Activated CD4-positive, alpha-beta T cell treated with anti-CD3 and anti-CD28 coated beads, Interleukin-2, amount 50 U/mL, for 16 hours (primary cell): ENCODE measurements at places on chromosomes 1 and 21.

GRCh38 chr1:217088521-217089284 lies 365.5 kb upstream of the ESRRG start:
- no peak for DNase-seq

DNA sequence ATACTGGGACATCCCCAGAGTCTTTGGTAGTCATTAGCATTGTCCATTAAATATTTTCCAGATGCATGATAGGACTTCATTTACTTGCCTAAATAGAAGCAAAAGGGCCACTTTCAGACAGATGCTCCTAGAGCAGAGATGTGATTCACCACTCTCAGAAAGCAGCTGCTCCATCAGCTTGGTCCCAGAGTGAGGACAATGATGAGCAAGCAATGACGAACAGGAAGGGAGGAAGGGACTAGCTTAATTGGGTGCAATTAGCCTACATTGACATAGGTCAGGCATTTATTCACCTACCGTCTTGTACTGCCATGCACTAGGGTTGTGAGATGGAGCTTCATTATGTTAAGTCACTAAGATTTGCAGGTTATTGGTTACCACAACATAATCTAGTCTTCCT lies 85.1 kb upstream of the PLXNA2 start:
- DNase-seq: no peak

- no peak for DNase-seq
These were observed 45.6 kb downstream of the CHAF1B start for GRCh38 chr21:36430841-36431240.

- no peak for DNase-seq
These were observed 5.1 kb downstream of the FHAD1 start for GRCh38 chr1:15251857-15252835.

DNA sequence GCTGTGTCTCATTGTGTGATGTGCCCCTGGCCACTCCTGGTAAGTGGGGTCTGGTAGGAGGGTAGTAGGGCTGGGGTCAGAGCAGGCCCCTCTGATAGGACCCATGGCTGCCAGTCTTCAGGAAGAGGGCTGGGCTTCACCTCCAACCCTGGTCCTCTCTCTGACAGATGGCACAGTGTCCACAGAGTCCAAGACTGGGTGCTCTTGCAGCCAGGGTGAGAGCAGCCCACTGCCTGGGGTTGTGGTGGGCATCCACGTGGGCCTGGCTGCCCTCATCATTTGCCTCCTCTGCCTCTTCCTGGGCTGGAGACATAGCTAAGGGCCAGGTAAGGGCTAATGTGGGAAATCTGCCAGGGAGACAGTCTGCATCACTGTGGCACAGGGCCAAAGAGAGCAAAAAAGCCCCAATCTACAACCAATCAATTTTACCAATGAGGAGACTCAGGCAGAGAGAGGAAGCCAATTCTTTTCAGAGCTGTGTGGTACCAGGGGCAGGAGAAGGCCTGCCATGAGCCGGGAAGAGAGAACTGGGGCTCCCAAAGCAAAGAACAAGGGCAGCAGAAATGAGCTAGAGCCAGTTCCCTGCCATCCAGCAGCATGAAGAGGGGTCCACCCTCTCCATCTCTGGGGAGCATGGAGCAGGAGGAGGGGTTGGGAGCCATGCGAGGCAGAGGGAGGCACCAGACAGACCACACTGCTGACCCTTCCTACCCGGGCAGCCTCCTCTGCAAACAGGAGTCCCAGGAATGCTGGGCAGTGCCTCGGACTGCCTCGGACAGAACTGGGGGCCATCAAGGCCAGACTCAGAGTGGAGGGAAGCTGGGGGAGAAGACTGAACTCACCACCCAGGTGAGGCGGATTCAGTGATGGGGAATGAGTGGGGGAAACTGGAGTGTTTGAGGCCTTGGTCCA lies 26.8 kb downstream of the SLC27A3 start:
- DNase-seq: no peak

GRCh38 chr1:65393347-65393746 lies 27.1 kb upstream of the LEPR start:
- peak; percentile 91 for DNase-seq

GRCh38 chr1:213985209-213986019 lies 2.4 kb upstream of the PROX1 start:
- no peak for DNase-seq

- peak; percentile 92 for DNase-seq
These were observed 7.1 kb upstream of the ACTA1 start for GRCh38 chr1:229440851-229441537.

DNA sequence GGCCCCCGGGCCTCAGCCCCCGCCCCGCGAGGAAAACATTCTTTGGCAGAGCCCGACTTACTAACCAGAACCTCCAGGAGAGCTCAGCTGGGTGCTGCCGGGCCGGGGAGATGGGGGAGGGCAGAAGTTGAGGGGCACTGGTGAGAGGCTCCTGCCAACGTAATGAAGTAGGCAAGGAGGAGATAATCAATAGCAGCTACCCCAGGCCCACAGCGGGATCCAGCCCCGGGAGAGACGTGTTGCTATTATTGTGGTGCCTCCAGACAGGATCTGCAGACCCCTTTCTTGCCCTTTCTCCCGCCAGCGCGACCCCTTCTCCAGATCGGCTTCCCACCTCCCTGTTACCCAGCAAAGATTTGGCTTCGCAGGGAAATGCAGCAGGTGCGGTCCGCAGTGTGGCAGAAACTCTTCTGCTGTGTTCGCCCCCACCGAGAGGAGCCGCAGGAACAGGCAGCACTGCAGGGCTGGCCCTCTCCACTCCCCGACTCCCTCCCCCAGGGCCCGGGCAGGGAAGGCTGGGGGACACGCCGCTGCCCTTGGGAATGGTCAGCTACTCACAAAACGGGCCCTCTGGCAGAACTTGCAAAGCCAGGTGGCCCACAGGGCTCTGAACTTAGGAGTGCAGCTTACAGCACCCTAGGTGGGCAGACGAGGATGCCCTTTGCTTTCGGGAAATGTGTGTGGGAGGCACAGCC lies 1.5 kb upstream of the KCNA2 start:
- DNase-seq: no peak

DNA sequence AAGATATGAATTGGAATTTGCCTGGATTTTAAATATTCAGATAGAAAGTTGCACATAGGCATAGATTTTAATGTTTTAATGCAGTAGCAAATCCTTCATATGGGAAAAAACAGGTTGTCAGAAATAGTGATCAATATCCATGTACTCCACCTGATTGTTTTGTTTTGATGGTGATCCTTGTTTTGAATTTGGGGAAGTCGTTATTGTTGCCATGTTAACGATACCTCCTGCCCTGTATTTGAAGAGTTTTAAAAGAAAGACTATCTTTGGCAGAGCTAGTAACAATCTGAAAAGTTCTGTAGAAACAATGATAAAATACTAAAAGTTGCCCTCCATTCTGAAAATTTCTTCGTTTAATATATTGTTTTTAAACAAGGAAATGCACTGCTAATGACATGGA lies 1.1 kb downstream of the CEP350 start:
- no peak for DNase-seq

- DNase-seq: no peak
These were observed 177.3 kb upstream of the ETV3 start for GRCh38 chr1:157315544-157315943.

DNA sequence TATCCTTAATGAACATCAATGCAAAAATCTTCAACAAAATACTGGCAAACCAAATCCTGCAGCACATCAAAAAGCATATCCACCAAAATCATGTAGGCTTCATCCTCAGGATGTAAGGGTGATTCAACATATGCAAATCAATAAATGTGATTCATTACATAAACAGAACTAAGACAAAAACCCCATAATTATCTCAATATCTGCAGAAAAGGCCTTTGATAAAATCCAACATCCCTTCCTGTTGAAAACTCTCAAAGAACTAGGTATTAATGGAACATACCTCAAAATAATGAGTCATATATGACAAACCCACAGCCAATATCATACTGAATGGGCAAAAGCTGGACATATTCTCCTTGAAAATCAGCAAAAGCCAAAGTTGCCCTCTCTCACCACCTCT lies 54.6 kb upstream of the DEPDC1 start:
- no peak for DNase-seq

- DNase-seq: peak; percentile 23
These were observed 39.4 kb downstream of the ZP4 start for GRCh38 chr1:237851210-237851845.

GRCh38 chr1:11523261-11523660 lies 44.3 kb downstream of the DISP3 start:
- no peak for DNase-seq

- DNase-seq: no peak
These were observed 674 bp upstream of the HES5 start for GRCh38 chr1:2530513-2531361.

GRCh38 chr1:110310300-110310699 lies 28.9 kb upstream of the RBM15 start:
- DNase-seq: no peak

DNA sequence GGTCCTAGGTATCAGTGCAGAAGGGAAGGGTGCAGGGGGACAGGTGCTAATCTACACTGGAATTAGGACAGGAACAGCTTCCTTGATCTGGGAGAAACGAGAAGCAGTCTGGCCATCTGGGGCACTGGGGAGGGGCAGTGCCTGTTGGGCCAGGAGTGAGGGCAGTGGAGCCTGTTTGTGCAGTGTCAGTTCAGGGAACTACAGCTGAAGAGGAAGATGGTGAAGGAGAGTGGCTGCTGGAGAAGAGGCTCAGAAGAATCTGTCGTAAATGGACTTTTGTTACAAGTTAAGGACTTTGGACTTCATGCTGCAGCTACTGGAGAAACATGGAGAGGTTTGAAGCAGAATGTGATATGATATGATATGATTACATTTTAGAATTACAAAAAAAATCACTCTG lies 3.2 kb upstream of the TNFSF4 start:
- no peak for DNase-seq

DNA sequence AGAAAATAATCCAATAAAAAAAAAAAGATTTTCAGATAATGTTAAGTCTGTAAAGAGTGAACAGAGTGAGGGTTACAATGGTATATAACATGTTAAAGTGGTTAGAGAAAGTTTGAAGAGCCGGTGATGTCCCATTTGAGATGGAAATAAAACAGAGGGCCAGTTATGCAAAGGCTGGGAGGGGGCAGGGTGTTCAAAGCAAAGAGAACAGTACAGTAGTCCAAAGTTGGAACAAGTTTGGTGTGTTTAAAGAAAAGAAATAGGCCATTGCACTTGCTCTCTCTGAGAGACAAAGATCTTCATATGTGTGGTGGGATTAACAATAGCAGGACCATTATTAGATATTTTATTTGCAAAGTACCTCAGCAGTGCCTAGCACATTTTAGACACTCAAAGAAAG lies 179.5 kb upstream of the PKN2 start:
- DNase-seq: no peak

DNA sequence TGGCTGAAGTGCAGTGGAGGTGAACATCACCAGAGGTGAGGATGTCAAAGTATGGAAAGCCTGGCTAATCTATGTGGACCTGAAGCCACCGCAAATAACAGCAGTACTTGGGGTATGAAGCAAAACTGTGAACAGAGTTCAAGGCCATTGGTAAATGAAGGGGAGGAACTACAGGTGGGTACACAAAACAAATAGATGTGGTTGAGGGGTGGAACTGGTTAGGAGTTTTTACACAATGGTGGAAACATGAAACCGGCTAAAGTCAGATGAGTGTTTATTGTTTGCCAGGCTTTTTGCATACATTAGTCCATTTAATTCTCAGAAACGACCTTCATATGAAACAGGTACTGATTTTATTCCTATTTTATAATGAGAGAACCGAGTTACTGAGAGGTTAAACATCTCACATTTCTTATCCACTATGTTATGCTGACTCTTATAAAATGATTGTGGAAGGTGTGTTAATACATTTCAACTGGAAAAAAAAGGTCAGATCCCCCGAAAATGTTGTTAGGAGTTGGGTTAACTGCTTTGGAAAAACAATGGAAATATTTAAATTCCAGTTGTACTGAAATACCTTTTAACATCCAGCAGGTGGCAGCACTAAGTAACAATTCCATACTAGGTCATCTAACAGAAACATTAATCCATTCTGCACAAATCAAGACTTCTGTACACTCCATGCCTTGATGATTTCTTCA lies 44.3 kb upstream of the GTF2B start:
- peak; percentile 32 for DNase-seq

DNA sequence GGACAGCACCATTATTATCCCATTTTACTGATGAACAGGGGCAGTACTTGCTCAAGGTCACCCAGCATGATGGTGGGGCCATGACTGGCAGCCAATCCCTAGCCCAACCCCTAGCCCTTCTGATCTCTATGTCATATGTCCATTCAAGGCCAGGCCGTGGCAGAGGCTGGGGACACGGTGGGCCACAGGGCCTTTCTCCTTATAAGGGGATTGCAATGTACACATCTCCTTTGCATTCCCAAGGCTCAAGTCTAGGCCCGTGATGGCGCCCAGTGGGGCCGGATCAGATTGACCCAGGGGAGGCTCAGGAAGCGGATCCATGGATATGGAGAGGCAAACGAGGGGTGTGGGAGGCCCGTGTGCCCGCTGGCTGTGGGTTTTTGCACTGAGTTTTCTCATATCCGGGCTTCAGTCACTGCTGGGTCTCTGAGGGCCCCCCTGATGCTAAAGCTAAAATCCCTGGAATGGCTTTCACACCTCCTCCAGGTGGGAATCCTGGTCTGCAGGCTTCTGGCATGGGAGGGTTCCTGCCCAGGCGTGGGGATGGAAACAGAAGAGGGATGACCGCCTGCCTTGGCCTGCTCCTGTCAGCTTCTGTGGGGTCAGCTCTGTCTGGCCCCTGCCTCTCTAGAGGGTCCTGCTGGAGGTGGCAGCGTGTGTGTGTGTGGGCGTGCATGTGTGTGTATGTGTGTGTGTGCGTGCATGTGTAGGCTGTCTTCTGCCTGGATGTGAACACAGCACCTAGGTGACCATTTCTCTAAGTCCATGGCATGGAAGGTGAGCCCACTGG lies 2.1 kb downstream of the MYOM3 start:
- no peak for DNase-seq

DNA sequence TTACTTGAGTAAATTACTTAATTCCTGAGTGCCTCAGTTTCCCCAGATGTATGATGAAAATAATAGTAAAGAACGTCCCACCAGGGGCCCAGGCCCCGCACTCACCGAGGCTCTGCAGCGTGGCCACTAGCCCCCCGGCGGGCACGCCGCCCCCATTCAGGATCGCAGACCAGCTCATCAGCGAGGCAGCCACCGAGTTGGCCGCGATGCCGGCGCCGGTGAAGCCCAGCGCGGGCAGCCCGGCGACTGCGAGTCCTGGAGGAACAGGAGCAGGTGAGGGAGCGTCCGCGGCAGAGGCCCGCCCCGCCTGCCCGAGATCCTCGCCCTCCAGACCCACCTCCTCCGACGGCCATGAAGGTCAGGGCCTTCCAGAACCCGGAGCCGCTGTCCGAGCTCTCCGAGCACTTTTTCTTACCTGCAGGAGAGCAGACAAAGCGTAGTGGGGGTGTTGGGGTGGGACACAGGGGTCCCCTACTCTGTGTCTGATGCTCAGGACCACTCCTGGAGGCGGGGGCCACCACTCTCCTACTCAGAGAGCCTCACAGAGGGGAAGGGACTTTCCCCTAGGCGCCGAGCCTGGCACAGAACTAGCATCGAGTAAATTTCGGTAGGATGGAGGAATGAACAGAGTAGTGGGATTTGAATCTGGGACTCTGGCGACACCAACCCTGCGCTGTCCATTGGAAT lies 3.7 kb downstream of the IFI6 start:
- no peak for DNase-seq
